ENCODE measurements at places on chromosomes 7 and 10. TPM values are rescaled to one million over a fixed set of nuclear protein-coding genes. Genes with fewer than 3 reads are reported as not detected.

The OR2A42 gene
- total RNA-seq = not detected

The DLX6 gene
- total RNA-seq = not detected

The MUC3A gene
- 144 TPM for total RNA-seq

The LDB3 gene
- 4.3 TPM for total RNA-seq

The OR2A1 gene
- total RNA-seq = not detected

The CALY gene
- total RNA-seq = 1.6 TPM

The SRRM3 gene
- total RNA-seq = 0.92 TPM

The RAMP3 gene
- 8.8 TPM for total RNA-seq

The HOXA2 gene
- total RNA-seq = 3.2 TPM

The HOXA10 gene
- 23.4 TPM for total RNA-seq

The SPACDR gene
- total RNA-seq = 0.31 TPM

The AQP1 gene
- 27.6 TPM for total RNA-seq

The DYDC2 gene
- not detected for total RNA-seq

The CREB5 gene
- 1.8 TPM for total RNA-seq

The SPDYE2 gene
- not detected for total RNA-seq

The MAPK8 gene
- 50.9 TPM for total RNA-seq

The TNS3 gene
- total RNA-seq = 56.9 TPM

The CYP26C1 gene
- not detected for total RNA-seq

The ATP5F1C gene
- 537 TPM for total RNA-seq

The ST7 gene
- total RNA-seq = 13.7 TPM

The HTRA1 gene
- total RNA-seq = 14.6 TPM

The SRGN gene
- total RNA-seq = 38.0 TPM

The TMEM196 gene
- not detected for total RNA-seq

The HYAL4 gene
- total RNA-seq = not detected

The NCF1 gene
- total RNA-seq = 4.4 TPM

The ZNF117 gene
- total RNA-seq = 3.4 TPM

The ELMO1 gene
- total RNA-seq = 16.1 TPM

The AOAH gene
- total RNA-seq = 32.0 TPM

The MAT1A gene
- 0.39 TPM for total RNA-seq

The TEX47 gene
- not detected for total RNA-seq

The AKR1C3 gene
- total RNA-seq = 173 TPM

The A1CF gene
- 66.0 TPM for total RNA-seq

The TPK1 gene
- 12.3 TPM for total RNA-seq

The NPS gene
- not detected for total RNA-seq

The NKX2-3 gene
- total RNA-seq = 3.4 TPM

The PON1 gene
- not detected for total RNA-seq

The AS3MT gene
- total RNA-seq = 0.61 TPM

Data from left colon (tissue), 2 donors.